ENCODE measurements at places on chromosomes 5 and 9.
A peak's percentile ranks its signal among the peaks of the same experiment; 100 is the strongest.

DNA sequence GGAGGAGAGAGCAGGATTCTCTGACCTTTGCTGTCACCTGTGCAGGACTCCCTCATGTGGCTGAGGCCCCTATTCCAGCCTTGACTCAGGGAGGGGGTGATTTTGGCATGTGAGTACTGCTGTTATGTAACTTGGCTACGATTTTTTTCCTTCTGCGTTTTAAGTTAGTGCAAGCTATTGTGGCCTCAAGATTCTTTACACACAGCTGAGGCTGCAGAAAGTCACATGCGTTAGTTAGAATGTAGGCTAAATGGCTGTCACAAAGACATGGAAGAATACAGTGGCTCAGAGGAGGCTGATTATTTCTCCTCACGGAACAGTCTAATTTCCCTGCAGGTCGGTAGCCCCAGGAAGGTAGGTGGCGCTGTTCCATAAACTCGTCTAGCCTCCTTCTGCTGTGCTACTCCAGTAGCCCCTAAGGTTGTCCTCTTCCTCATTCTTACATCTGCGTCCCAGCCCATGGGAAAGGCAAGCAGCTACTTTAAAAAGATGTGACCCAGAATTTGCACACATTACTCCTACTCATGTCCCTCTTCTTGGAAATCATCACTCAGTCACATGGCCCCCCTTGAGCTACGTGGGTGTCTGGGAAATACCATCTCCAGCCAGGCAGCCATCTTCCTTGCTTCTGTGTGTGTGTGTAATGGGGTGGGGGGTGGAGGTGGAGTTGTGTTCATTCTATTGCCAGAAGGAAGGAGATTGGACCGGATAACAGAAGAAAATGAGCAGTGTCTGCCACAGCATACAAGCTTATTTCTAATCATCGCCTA, 486.6 kb downstream of the CCDC171 start:
- no peak for DNase-seq

DNA sequence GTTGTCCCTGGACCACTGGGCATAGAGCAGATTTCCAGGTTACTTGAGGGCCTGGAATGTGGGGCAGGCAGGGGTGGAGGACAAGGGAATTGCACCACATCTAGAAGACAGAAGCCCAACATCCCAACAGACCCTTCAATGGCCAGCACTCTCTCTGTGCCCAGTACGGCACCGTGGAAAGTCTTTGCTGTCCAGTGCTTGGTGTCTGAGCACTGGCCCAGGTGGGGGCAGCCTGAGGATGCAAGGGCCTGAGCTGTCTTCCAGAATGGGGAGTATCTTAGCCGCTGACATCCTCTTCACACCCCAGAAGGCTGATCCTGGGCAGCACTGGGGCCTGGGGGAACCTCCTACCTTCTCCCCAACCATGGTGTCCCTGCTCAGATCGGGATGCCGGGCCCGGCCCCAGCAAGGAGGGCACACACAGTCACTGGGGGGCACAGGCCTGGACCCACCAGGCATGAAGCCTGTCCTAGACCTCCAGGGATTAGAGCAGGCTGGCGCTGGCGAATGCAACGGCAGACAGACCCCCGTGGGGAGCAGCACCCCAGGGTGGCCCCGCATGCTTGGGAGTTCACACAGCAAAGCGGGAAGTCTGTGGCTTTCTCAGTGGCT, 40.6 kb upstream of the OLFM1 start:
- DNase-seq: no peak

GRCh38 chr5:157548513-157549282, 26.9 kb downstream of the ADAM19 start:
- no peak for DNase-seq

GRCh38 chr5:178307267-178308045, 74.9 kb upstream of the PHYKPL start:
- DNase-seq: no peak

DNA sequence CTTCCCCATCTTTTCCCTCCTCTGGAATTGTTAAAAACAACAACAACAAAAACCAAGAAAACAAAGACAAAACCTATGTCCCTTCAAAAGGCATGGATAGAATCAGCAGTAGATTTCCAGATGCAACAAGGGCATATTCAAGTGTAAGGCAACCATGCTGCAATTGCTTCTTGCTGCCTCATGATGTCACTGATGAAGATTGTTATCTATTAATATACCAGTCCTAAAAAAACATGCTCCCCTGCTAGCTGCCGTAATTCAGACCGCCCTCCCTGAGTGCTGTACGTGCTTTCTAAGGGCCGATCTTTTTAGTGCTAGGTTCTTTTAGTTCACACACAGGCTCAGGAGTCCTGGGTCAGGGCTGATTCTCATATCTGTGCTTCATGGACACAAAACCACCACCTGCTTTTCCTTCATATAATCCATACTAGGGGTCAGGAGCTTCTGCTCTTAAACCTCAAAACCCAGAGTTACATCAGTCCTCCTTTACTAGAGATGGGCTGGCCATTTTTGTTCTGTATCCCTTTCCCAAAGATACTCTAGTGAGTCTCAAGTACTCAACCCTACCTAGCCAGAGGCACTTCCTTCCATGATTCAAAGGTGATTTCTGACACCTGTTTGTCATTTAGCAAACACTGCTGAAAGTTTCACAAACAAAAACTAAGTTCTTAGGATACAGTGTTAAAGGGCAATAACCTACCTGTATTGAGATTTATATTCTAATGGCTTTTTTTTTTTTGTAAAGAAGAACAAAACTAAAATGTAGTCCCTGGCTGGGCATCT, 82.1 kb downstream of the GIN1 start:
- DNase-seq: no peak

- no peak for DNase-seq
These were observed 39.0 kb downstream of the STK10 start for GRCh38 chr5:172149073-172149472.

DNA sequence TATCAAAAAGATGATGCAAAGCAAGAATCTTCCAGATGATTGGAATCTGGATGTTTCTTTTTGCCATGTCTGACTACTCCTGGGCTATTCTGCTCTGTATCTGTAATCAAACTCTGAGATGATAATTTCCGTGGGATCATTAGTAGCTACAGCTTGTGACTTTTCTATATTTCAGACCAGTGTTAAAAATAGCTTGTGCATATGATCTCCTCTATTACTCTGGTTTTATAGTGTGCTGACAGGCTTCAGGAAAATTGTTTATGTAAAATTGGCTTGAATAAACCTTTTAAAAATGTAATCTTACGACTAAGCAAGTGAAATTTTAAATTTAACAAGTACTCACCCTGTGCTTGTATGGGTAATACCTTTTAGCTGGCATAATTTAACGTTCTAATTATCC, 40.4 kb downstream of the NAA35 start:
- no peak for DNase-seq

- DNase-seq: no peak
These were observed 107.9 kb downstream of the PHF2 start for GRCh38 chr9:93684161-93684765.

- DNase-seq: no peak
These were observed 756.7 kb upstream of the RGMB start for GRCh38 chr5:98016771-98017170.

DNA sequence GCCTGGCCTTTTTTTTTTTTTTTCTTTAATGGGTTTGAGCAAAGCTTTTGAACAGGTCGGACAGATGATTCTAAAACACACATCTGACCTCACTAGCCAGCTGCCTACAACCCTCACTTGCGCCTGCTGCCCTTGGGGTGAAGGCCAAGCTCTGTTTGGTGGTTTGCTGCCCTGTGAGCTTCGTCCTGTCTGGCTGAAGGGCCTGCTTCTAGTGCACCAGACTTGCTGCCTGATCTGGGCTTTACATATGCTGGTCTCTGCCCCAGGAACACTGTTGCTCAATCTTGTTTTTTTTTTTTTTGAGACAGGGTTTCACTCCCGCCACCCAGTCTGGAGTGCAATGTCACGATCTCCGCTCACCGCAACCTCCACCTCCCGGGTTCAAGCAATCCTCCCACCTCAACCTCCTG, 16.4 kb upstream of the DOLPP1 start:
- no peak for DNase-seq

- DNase-seq: peak; percentile 63
These were observed 53.4 kb upstream of the SUB1 start for GRCh38 chr5:32531885-32532520.

- DNase-seq: no peak
These were observed 52.6 kb downstream of the SRFBP1 start for GRCh38 chr5:122014236-122014935.

GRCh38 chr9:81588148-81588871, 101.0 kb downstream of the TLE1 start:
- no peak for DNase-seq

DNA sequence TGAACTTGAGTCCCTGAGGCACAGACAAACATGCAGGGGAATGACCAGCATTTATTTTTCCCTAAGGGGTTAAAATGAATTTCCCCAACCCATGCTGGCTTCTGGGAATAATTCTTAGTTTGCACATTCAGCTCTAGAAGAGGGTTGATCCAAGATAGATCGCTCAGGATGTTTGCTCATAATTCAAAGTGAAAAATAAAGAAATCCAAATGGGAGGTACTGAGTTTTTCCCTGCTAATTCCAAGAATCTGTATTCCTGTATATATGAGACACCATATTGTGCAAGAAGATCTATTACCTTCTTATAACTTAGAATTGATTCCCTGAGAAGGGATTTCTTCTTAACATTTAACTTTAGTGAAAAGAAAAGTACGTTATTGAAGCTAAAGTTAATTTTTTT, 96.2 kb downstream of the VCAN start:
- no peak for DNase-seq

- no peak for DNase-seq
These were observed 380.8 kb downstream of the SPATA31D1 start for GRCh38 chr9:82369251-82369945.

- no peak for DNase-seq
These were observed 43.1 kb downstream of the PRR16 start for GRCh38 chr5:120507197-120507596.

DNA sequence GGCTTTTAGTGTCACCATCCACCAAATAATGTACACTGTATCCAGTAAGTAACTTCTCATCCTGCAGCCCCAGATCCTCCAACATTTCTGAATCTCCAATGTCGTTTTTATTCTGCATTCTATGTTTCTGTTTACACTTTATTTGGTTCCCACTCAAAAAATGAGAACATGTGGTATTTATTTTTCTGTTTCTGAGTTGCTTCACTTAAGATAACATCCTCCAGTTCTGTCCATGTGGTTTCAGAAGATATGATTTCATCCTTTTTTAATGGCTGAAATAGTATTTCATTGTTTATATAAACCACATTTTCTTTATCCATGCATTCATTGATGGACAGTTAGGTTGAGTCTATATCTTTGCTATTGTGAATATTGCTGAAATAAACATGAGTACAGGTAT, 677.3 kb upstream of the FTMT start:
- DNase-seq: no peak

- DNase-seq: no peak
These were observed 193.8 kb upstream of the TRIM32 start for GRCh38 chr9:116493183-116493860.

GRCh38 chr5:39933061-39933460, 508.3 kb upstream of the DAB2 start:
- no peak for DNase-seq

GRCh38 chr9:20398536-20399338, 223.6 kb downstream of the MLLT3 start:
- DNase-seq: no peak

- no peak for DNase-seq
These were observed 567.9 kb upstream of the DAB2 start for GRCh38 chr5:39992617-39993202.
